Epithelial cell of prostate (primary cell): ENCODE measurements at places on chromosomes 2 and 18.

DNA sequence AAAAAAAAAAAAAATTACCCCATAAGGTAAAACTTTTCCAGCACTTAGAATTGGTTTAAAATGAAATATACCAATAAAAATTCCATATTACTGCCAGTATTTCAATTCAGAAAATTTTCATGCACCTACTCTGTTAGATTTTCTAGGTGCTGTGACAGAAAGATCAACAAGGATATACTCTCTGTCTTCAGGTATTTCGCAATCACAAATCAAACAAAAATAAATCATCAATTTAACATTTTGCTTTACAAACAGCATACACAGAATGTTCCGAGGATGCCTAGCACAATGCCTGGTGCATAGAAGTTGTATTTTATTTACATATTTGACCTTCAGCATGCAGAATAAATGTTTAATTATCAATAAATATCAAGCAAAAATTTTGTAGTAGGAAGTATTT is 66.5 kb downstream of the RBBP8 start:
- DNase-seq, result no peak

DNA sequence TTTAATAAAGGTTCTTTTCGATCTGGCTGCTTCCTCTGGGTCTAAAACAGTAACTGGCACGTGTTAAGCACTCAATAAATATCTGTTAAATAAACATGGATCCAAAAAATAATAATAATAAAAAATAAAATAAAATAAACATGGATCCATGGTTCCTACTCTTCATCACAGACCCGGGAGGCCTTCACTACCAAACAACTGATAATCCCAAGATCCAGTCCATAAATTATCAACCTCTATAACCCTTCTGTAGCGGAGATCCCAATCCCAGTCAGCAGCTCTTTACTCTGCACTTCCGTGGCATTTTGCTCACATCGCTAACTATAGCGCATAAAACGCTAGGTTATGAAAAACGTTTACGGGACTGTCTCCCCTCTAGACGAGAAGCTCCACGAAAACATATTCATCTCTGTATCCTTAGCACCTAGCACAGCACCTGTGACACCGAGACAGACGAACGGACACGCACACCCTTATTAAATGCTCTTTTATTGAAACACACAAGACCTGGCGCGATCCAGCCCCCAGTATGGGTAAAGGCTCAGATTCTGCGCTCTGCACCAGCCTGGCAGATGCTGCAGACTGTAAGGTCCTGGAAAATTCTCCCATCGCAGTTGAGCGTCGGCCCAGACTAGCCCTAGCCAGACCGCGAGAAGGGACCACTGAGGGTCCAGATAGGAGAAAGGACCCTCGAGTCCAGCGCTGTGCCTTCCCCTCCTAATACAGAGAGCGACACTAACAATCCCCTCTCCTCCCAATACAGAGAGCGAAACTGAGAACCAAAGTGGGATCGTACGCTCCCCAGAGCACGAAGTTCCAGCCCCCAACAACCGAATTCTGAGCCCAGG is 770 bp downstream of the NBAS start:
- DNase-seq, result no peak

- no peak for DNase-seq
These were observed 90.5 kb downstream of the LRATD1 start for GRCh38 chr2:14722904-14723570.

GRCh38 chr2:235550378-235550760 is 56.5 kb downstream of the AGAP1 start:
- DNase-seq, result no peak

DNA sequence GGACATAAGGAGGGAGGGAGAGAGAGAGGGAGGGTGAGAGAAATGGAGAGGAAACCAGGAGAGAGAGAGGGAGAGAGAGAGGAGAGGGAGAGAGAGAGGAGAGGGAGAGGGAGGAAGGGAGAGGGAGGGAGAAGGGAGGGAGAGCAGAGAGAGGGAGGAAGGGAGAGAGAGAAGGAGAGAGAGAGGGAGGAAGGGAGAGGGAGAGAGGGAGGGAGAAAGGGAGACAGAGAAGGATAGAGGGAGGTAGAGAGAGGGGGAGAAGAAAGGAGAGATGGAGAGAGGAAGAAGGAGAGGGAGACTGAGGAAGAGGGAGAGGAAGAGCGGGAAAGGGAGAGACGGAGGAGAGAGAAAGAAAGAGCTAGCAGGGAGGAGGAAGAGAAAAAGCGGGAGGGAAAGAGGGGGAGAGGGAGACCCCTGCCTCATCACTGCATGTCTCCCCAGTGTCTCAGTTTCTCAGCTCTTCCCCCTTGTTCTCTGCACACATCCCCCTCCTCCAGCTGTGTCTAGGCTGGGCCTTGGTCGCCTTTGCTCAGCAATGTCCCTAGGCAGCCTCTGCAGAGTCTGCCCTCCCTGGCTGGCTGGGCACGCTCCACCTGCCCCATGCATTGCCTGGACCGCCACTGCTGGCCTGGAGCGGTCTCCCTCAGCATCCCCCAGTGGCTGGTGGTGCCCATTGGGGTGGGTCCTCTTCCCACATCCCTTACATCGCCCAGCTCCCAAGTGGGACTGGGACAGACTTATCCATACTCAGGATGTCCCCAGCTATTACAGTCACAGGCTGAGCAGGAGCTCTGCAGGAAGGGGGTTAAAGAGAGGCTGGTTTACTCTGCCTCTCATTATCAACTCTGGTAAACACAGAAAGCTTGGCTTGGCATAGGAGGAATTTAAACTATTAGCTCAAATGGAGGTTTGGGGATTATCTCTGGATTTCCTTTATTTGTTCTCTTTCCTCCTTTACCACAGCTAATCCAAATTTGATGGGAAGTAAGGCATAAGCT is 85.7 kb upstream of the APCDD1 start:
- DNase-seq, result no peak

DNA sequence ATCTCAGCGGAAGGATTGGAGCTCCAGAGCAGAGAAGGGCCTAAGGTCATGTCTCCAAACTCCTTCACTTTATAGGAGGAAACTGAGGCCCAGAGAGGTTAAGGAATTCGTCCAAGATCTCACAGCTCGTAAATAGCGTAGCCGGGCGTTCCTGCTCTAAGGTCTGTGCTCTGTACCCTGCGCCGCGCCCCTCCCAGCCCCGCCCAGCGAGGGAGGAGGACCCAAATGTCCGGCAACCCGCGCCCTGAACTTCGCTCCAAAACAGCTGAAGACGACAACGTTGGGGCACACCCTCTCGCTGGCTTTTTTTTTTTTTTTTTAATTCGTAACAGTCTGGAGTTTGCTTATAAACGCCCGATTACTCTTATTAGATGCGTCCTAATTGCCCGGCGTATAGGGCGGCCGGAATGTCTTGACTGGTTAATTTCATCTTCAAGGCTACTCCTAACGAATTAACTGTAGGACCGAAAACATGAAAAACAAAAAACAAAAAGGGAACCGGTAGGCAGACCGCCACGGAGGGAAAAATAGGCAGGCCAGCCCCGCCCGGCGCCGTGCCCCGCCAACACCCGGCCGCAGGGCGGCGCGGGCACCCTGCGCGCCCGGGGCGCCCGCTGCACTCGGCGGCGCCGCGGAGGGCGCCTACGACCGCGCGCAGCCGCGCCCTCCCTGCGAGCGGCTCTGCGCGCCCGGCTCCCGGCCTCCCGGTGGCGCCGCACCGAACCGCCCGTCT is 928 bp upstream of the FOSL2 start:
- DNase-seq, result peak; percentile 56

DNA sequence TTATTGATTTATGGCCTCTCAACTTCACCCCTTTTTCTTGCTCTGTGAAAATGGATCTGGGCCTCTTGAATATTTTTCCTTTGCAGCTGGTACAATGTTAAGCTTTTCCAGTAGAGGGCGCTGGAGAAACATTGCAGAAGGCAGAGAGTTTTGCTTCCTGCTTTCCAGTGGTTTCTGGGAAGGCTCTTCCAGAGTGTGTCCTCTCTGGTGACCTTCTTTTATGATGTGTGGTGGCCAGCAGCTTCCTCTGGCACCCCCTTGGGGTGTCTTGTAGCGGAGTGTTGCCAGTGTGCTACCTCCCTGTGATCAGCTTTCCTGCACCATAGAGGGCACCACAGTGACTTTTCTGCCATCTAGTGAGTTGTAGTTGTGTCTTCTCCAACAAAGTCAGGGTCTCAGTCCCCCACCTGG is 25.4 kb upstream of the MGAT5 start:
- no peak for DNase-seq

- DNase-seq, result no peak
These were observed 98.1 kb upstream of the HS6ST1 start for GRCh38 chr2:128416806-128417205.

DNA sequence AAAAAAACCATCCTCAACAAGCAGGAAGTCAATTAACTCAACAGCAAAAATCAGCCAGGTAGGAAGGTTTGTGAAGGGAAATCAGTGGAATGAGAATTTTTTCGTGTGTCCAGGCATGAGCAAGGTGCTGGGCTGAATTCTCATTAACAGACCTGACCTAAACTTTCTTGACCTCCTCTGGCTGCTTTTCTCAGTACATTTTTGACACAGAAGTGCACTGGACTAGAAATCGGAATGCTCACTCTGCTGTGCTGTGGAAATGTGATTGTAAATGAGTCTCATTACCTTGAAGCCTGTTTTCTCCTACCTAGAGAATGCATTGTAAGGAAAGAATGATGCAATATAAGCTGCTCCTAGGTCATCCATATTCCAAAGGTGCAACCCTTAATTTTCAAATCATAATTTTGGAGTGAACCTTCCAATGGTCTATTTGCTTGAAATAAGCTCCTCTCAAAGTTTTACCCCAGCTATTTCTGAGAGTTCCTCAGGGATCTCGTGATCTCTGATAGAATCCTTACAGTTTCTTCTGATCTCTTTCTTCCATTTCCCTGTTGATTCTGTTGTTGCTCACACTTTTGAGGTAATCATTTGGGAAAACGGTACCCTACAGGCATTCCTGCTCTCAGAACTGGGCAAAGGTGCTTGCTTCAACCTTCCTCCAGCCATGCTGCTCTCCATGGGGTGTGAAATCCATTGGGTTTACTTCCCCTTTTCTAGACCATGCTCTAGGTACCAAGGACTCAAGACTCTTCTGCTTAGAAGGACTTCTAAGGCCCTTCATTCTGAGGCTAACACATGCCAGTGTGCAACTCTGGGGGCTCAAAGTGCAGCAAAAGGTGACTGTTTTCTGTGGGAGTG is 104.9 kb upstream of the ITPRID2 start:
- DNase-seq, result no peak

DNA sequence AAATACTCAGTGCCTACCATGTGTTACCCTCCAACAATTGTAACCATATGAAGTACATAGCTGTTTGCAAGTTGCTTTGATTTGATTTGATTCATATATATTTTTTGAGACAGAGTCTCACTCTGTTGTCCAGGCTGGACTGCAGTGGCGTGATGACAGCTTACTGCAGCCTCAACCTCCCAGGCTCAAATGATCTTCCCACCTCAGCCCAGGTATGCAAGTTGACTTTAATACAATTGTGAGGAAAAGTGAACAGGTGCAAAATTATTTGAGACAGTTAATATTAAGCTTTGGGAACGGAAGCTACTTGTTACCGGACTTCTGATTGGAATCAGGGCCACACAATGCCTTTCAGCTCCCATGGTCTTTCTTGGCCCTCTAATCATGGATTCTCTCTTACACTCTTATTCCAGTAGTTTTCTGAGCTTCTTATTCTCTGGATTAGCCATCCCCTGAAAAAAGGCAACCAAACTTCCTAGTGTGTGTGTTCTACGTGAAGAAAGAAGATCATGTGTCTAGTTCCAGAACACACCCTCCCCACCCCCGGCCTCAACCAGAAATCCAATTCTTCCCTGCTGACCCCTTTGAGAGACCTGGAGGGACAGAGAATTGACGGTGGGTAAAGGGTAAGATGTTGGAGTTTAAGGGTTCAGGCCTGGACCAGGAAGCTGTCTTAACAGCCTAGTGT is 1.1 kb upstream of the RPL37A start:
- DNase-seq, result no peak

GRCh38 chr2:33510586-33510968 is 34.1 kb downstream of the RASGRP3 start:
- DNase-seq, result no peak

- DNase-seq, result no peak
These were observed 180.8 kb upstream of the PID1 start for GRCh38 chr2:229451852-229452251.

- no peak for DNase-seq
These were observed 29.4 kb downstream of the PSD4 start for GRCh38 chr2:113203217-113203530.

DNA sequence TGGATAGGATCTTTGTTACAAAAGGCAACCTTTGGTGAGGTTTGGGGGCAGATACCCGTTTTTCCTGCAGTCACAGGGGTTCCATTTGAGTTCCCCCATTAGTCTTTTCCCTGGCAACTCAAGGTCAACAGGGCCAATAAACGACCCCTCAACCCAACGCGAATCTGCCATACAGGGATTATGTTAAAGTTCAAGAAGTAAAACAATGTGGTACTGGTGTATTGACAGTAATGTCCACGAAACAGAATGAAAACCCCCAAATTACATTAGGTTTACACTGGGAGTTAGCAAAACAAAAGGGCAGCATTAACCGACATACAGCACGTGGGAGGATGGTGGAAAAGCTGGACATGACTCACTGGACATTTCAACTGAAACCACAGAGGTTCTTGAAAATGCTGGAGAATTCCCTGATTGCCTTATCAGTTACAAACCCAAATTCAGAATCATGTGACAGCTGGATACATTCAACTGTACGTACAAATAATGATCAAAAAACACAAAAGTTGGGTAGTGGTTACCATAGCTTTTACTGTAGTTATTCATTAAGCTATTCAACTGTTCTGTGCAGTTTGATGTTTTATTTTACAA is 4.9 kb upstream of the IMP4 start:
- DNase-seq, result no peak

DNA sequence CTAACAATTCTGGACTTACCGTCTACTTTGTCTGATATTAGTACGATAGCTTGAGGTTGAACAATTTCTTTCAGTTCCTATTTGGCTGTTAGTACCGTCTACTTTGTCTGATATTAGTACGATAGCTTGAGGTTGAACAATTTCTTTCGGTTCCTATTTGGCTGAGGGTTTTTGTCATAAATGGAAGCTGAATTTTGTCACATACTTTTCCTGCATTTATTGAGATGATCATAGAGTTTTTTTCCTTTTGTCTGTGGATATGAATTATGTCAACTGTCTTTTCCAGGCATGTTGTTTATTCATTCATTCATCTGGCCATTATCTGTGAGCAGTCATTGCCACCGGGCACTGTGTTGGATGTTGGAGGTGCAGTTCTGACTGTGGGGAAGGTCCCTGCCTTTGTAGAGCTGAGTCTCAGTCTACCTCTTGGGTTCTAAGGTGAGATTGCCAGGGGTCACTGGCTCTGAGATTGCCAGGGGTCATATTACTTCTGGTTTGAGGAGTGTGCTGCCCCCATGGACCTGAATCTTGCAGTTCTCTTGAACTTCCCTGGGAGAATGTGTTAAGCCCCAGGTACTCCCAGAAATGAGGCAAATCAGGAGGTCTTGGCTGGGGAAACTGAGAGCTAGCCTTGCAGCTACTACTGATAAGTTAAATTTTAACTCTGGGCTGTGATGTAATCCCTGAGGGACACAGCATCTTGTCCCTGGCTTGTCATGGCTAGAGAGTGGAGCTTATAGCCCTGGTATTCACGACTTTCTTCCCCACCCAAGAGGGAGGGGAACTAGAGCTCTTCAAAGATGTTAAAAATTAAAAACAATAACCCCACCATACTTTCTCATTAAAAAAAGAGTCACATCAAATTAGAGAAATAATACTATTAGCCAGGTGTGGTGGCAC is 89.1 kb upstream of the MBOAT2 start:
- no peak for DNase-seq

GRCh38 chr2:30072250-30072842 is 74.5 kb upstream of the YPEL5 start:
- DNase-seq, result peak; percentile 10

GRCh38 chr18:23943104-23943503 is 71.5 kb upstream of the TTC39C start:
- no peak for DNase-seq
